ENCODE measurements at places on chromosomes 6 and 20. TPM values are rescaled to one million over a fixed set of nuclear protein-coding genes. Genes with fewer than 3 reads are reported as not detected.

FNDC1 gene
- polyA plus RNA-seq = 0.29 TPM

PTCRA gene
- not detected for polyA plus RNA-seq

ENPP1 gene
- polyA plus RNA-seq = 5.4 TPM

MRPL18 gene
- 112 TPM for polyA plus RNA-seq

DOK5 gene
- polyA plus RNA-seq = 38.3 TPM

TRIM10 gene
- polyA plus RNA-seq = not detected

MDN1 gene
- polyA plus RNA-seq = 24.4 TPM

MYLK2 gene
- 0.20 TPM for polyA plus RNA-seq

PRICKLE4 gene
- 1.5 TPM for polyA plus RNA-seq

CRISP2 gene
- polyA plus RNA-seq = not detected

ASIP gene
- polyA plus RNA-seq = 0.37 TPM

KIAA0408 gene
- polyA plus RNA-seq = 2.1 TPM

RIPOR3 gene
- polyA plus RNA-seq = 9.6 TPM

FAM83D gene
- 2.5 TPM for polyA plus RNA-seq

SAPCD1 gene
- 1.6 TPM for polyA plus RNA-seq

C20orf96 gene
- polyA plus RNA-seq = 14.7 TPM

PSORS1C1 gene
- 3.8 TPM for polyA plus RNA-seq

DEF6 gene
- 1.5 TPM for polyA plus RNA-seq

MUC21 gene
- polyA plus RNA-seq = not detected

PLN gene
- 110 TPM for polyA plus RNA-seq

SLC25A27 gene
- 28.8 TPM for polyA plus RNA-seq

RAD21L1 gene
- polyA plus RNA-seq = not detected

MACROD2 gene
- polyA plus RNA-seq = 3.7 TPM

QRSL1 gene
- 6.8 TPM for polyA plus RNA-seq

UBE2C gene
- 5.6 TPM for polyA plus RNA-seq

PLEKHG1 gene
- polyA plus RNA-seq = 11.9 TPM

CRISP3 gene
- polyA plus RNA-seq = 0.10 TPM

NFKBIE gene
- 6.8 TPM for polyA plus RNA-seq

SLC32A1 gene
- polyA plus RNA-seq = not detected

C20orf202 gene
- 0.22 TPM for polyA plus RNA-seq

TAF11 gene
- polyA plus RNA-seq = 30.7 TPM

FAM209B gene
- polyA plus RNA-seq = 0.22 TPM

PEDS1 gene
- polyA plus RNA-seq = 11.6 TPM

PDYN gene
- not detected for polyA plus RNA-seq

POPDC3 gene
- polyA plus RNA-seq = 3.1 TPM

COL21A1 gene
- 15.7 TPM for polyA plus RNA-seq

SNAI1 gene
- polyA plus RNA-seq = 5.5 TPM

PNLDC1 gene
- 1.1 TPM for polyA plus RNA-seq

FAXC gene
- polyA plus RNA-seq = 8.1 TPM

OR12D3 gene
- polyA plus RNA-seq = not detected

C6orf62 gene
- 60.7 TPM for polyA plus RNA-seq

ADGRF5 gene
- 41.2 TPM for polyA plus RNA-seq

PTGIS gene
- 130 TPM for polyA plus RNA-seq

ARMC12 gene
- 0.97 TPM for polyA plus RNA-seq

OR2H1 gene
- polyA plus RNA-seq = not detected

TFAP2B gene
- polyA plus RNA-seq = not detected

ABHD16B gene
- 0.57 TPM for polyA plus RNA-seq

COL12A1 gene
- polyA plus RNA-seq = 134 TPM

TENT5A gene
- polyA plus RNA-seq = 14.6 TPM

ADTRP gene
- 0.37 TPM for polyA plus RNA-seq

TP53TG5 gene
- polyA plus RNA-seq = 0.02 TPM

CYP39A1 gene
- 15.2 TPM for polyA plus RNA-seq

GPLD1 gene
- 1.2 TPM for polyA plus RNA-seq

SLC4A11 gene
- polyA plus RNA-seq = 0.55 TPM

MAFB gene
- polyA plus RNA-seq = 19.3 TPM

BTN1A1 gene
- polyA plus RNA-seq = 0.05 TPM
